ENCODE measurements at places on chromosomes 7 and 10.
A peak's percentile ranks its signal among the peaks of the same experiment; 100 is the strongest.

- no peak for DNase-seq
Measured at GRCh38 chr7:22969010-22969431, 44.9 kb downstream of the HYCC1 start.

GRCh38 chr10:48762064-48763042, 77.7 kb downstream of the WDFY4 start:
- no peak for DNase-seq

DNA sequence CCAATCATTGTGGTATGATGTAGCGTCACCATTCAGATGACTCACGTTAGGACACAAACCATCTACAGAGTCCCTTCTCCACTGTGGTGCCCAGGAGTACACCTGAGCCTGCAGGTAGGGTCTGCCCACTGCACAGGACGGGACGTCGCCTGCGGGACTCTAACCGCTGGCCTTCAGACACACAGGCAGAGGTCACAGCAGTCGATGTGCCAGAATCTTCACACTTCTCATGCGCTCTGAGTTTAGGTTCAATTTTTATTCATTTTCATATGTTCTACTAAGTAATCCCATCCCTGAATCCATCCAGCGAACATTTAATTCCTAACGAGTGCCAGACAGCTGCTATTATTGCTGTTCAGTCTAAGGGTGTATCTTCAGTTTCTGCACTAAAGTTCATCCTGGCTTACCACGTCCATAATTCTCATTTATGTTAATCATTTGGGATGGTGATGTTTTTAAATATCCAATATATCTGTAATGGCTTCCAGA, 73.3 kb downstream of the CXCL12 start:
- no peak for DNase-seq

- no peak for DNase-seq
Measured at GRCh38 chr10:125720002-125720382, 483 bp downstream of the EDRF1 start.

DNA sequence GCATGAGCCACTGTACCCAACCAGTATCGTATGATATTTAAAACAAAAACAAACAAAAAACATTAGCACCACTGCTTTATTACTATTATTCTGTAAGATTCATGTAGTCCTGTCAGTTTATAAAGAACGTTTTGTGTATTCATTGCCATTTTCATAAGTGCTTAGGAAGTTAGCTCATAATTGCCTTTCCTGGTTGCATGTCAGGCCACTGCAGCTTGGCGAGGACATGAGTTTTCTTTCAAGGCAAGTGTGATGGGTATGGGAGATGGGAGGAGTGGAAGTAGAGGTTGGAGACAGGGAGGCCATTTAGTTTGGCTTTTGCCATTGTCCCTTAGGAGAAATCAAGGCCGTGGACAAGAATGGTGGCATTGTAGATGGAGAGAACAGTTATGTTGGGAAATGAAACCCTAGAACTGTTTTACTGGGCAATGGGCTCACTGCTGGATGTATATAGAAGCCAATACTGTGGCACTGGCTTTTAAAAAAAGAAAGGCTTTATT, 48.9 kb downstream of the TYW1 start:
- DNase-seq, result no peak

- no peak for DNase-seq
Measured at GRCh38 chr10:131272897-131273451, 38.5 kb downstream of the TCERG1L start.

GRCh38 chr10:78254013-78254412, 220.3 kb downstream of the RPS24 start:
- DNase-seq, result no peak

- no peak for DNase-seq
Measured at GRCh38 chr10:2445370-2445769, 622.0 kb upstream of the PFKP start.

- no peak for DNase-seq
Measured at GRCh38 chr7:101624246-101625001, 4.7 kb downstream of the MYL10 start.

GRCh38 chr7:15567036-15567435, 5.2 kb upstream of the AGMO start:
- no peak for DNase-seq

- DNase-seq, result no peak
Measured at GRCh38 chr10:76329891-76330575, 898.6 kb downstream of the LRMDA start.

DNA sequence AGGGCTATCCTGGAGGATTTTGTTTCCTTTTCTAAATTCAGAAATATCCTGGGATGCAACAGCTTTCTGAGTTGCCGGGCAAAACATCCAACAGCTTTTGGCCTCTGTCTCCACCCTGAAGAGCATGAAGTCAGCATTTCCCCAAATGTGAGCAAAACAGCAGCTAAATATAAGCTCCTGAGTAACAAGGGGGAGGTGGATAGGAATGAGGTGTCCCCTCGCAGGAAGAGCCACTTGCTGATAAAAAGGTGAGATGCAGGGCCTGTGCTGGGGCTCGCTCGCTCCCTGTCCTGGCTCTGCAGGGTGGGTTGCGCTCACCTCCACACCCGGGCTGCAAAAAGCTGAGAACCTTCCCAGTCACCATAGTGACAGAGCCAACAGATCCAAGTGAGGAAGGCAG, 264.3 kb downstream of the ZEB1 start:
- no peak for DNase-seq

DNA sequence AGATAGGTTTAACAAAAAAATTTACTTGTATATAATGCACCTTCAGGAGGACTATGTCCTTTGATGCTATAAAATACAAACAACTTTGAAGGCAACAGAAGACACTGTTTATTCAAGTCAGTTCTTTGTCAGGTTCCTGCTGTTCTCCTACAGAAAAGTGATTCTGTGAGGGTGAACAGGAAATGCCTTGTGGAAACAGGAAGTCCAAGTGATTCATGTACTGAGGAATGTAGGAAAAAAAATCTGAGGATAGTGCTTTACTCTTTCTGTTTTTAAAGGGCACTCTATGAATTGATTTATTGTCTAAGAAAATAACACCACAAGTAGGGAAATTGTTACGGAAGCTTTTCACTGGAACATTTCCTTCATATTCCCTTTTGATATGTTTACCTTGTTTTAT, 171.9 kb downstream of the HDAC9 start:
- DNase-seq, result peak; percentile 85

DNA sequence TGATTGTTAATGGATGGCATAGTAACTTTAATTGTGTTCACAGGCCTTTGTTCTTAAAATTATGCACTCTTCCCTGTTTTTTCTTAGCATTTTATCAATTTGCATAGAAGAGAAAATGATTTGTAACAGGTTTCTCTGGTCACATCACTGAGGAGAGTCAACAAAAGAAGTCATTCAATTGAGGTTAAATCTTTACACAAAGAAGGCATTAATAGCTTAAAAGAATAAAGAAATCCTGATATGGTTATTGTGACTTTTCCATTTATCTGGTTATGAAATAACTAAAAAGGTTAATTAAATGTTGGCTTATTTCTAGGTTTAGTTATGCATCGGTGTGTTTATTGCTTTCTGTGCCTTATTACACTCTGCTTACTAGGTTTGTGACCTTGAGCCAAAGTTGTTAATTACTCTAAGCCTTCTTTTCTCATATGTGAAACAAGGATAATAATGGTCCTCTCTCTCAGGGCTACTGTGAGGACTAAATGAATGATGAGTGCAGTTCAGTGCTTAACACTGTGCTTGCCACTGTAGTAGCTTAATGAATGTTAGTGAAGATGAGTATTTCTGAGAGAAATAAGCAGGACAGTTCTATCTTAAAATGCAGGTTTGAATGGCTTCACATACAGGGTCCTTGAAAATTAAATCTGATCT, 12.1 kb downstream of the BMPR1A start:
- DNase-seq, result no peak

GRCh38 chr7:86667732-86668131, 24.0 kb downstream of the GRM3 start:
- no peak for DNase-seq

GRCh38 chr7:50274361-50274760, 30.2 kb upstream of the IKZF1 start:
- no peak for DNase-seq

DNA sequence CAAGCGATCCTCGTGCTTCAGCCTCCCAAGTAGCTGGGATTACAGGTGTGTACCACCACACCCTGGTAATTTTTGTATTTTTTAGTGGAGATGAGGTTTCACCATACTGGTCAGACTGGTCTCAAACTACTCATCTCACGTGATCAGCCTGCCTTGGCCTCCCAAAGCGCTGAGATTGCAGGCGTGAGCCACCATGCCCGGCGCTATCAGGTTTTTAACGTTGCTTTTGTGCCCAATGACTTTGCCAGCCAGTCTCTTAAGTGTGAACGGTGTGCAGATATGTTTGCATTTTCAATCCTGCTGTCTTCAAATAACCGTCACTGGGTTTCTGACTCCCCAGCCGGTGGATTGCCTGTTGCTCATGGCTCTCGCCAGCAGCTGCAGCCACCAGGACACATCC, 201.8 kb upstream of the PPP2R2D start:
- DNase-seq, result no peak

- no peak for DNase-seq
Measured at GRCh38 chr7:142355328-142355727, 97.5 kb upstream of the PRSS58 start.

GRCh38 chr7:17488829-17489228, 190.4 kb downstream of the AHR start:
- DNase-seq, result no peak

DNA sequence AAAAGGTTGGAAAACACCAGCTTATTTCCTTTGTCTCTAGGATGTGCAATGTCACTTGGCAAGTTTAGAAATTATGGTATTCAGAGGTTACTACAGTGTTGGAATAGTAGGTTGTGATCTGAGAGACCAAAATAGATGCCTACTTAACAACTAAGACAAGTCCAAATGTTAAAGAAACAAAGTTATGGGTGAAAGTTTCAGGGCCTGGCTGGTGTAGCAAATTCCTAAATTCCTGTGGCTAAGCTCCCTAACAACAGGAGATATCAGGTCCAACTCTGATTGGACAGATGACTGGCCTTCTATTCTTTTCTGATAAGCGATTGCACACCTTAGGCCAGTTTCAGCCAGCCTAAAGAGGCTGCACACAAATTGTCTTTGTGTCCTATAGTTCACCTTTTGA, 873.5 kb downstream of the REEP3 start:
- DNase-seq, result no peak
